T-cell (primary cell): ENCODE measurements at places on chromosomes 3 and 15.

DNA sequence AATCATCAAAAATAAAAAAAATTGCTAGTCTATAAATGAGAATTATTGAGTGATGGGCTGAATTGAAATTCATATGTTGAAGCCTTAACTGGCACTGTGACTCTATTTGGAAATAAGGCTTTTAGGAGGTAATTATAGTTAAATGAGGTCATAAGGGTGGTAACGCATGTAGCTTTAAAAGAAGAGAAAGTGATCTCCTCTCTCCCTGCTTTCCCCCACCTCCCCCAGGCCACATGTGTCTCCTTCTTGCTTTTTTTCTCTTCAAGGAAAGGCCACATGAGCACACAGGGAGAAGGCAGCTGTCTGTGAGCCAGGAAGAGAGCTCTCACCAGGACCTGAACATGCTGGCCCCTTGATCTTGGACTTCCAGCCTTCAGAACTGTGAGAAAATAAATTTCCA is 48.2 kb upstream of the ARPP19 start:
- DNase-seq = no peak

DNA sequence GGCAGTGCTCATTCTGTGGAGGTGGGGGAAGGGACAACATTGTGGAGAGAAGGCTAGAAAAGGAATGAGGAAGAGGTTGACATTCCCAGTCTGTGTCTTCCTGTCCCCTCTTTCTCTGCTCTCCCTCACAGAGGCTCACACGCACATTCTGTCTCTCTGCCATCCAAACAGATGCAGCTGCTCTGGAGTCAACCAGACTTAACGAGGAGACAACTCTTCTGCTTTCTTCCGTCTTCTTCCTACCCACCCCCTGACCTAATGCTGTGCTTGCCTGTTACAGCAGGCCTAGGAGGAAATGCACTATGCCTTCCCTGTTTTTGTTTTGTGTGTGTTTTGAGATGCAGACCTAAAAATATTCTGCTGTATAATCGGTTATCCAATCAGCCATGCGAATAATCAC is 121.9 kb downstream of the CACNA1D start:
- no peak for DNase-seq

DNA sequence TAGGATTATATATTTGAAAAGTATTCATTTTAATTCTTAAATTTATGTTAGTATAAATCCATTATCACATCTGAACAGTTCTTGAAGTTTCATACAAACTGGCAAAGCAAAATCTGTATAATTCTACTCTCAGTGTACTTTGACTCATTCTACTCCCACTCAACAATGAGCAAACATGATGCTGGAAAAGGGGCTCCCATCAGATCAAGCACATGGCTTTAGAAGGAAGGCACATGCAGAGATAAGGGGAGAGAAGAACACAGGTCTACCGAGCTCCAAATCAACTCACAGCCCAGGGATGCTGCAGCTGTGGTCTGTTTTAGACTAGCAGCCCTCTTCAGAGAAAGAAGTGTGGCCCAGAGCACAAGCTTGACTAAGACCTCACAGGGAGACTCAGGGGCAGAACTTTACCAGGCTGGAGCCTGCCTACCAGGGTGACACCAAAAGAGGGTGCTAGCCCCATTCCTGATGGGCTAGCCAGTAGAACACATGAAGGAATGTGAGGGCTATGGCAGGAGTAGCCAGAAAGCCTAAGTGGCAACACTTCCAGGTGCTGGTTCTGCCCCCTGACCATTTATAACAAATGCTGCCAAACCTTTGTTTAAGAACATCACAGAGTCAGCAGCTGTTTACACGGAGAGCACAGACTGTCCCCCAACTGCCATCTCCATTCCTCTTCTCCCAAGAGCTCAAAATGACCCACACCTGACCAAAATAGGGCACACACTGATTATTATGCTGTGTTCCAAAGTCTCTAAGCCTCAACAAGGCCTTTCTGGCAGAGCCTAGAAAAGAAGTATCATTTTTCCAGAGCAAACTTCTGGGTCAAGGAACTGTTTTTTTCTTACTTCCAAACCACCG is 19.5 kb downstream of the SEC22C start:
- no peak for DNase-seq

- no peak for DNase-seq
Measured at GRCh38 chr15:60554494-60554893, 75.6 kb upstream of the ICE2 start.

DNA sequence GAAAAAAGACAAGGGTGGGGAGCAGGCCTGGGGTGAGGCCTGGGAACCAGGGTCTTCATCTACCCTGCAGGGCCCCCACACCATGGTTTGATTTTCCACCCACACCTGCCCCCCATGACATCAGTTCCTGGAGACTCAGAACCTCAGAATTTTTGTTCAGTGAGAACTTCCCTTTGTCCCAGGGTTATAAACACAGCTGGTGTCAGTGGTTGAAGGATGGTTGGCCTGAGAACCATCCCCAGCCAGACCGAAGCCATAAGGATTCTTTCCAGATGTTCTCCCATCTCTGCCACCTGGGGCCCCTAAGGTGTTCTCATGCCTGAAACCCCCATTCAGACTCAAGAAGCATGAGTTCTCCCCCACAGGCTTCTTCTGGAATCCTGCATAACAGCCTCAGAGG is 16.6 kb downstream of the CCDC33 start:
- no peak for DNase-seq

DNA sequence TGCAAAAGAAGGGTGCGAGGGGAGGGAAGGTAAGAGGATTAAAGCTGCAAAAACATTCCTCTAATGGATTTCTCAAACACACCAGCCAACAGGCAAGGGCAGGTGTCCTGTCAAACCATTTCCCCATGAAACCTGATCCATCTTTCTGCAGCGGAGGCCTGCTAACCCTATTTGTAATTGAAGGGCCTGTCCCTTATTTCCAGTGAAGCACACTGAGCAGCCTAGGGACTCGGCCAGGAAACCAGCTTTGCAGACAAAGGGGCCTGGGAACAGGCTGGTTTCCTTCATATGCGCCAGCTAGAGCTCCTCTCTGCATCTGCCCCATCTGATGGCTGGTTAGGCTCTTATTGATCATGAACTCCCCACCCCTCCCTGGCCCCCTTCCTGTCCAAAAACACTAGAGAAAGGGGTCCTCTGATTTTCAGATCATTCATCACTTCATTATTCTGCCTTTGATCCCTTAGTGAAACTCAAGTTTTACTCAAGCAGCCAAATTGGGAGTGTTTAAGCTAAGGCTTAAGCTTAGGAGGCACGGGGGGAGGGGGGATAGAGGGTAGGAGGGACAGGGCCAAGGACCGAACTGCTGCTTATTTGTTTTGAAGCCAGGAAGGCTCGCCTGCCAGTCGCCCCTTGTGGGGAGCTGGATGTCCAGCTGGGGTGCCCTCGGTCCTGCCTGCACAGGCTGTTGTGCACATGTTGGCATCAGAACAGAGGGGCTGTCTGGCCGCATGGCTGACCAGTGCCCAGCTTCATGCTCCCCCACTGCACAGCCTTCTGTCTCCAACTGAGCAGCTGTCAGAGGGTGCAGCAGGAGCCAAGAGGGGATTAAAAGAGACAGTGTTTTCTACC is 53.1 kb downstream of the BOC start:
- no peak for DNase-seq

DNA sequence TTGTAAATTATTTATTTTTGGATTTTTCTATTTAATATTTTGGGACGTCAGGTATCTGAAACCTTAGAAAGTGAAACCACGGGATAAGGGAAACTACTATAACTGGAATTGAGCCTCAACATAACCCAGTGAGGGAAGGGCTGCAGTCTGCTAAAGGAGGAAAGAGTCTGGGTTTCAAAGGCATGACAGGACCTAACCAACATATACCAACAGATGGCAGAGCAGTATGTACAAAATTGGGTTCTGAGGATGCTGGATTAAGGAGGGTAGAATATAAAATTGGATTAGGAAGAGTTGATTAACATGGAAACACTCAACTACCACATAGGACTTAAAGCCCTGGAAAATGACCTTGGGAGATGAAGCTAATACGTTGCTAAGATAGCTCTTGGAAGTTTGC is 603.5 kb downstream of the MECOM start:
- no peak for DNase-seq

DNA sequence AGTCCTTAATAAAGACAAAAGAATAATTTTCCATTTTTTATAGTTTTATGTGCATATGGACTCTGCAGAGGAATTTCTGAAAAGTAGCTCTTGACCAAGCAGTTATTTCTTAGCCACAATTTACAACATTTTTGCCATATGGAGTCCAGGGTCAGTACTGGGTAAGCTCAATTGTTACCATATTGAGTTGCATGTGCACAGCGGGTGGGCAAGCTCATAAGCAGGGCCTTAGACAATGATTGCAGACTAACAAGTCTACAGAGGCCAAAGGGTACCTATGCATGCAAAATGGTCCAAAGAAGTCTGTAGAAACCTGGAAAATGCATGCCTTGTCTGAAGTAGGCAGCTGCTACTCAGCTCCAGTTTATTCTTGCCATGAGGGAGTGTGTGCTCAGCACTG is 19.0 kb upstream of the ARHGEF26 start:
- no peak for DNase-seq

- no peak for DNase-seq
Measured at GRCh38 chr15:40889112-40889511, 5.1 kb upstream of the VPS18 start.

GRCh38 chr3:15380980-15381890 is 46.1 kb downstream of the METTL6 start:
- DNase-seq = no peak

GRCh38 chr15:78421238-78421965 is 16.6 kb upstream of the IREB2 start:
- DNase-seq = no peak

GRCh38 chr3:48552111-48552951 is 4.3 kb downstream of the PFKFB4 start:
- no peak for DNase-seq

GRCh38 chr15:74378848-74379247 is 11.4 kb upstream of the CYP11A1 start:
- no peak for DNase-seq

- DNase-seq = no peak
Measured at GRCh38 chr3:12042638-12043037, 38.5 kb downstream of the SYN2 start.

DNA sequence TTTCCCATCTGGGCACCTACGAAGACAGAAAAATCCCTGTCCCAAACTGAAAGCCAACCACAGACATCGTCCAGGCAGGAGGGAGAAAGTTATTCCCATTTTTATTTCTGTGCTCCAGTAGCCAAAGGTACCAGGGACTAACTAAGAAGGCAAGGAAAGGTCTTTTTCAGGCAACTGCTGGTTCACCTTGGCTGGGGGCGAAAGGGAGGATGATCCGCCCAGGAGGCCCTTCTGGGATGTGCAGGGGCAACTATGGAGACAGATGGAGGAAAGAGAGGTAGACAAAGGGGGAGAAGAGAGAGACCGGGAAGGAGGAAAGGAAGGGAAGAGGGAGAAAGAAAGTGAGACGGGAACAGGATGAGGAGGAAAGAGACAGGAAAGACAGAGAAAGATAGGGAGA is 13.3 kb downstream of the WNT5A start:
- DNase-seq = no peak

GRCh38 chr15:79157631-79158592 is 67.3 kb upstream of the RASGRF1 start:
- DNase-seq = no peak

DNA sequence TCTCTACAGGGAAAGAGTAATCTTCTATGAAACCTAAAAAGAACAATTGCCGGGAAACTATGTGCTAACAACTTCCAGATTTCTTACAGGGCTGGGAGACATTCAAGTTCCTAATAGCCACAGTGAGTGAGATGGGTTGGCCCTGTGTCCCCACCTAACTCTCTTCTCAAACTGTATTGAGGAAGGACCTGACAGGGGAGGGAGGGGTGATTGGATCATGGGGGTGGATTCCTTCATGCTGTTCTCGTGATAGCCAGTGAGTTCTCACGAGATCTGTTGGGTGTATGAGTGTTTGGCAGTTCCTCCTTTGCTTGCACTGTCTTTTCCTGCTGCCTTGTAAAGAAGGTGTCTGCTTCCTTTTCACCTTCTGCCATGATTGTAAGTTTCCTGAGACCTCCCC is 958.7 kb downstream of the AGBL1 start:
- DNase-seq = no peak

- no peak for DNase-seq
Measured at GRCh38 chr3:172287937-172288477, 160.2 kb downstream of the GHSR start.

DNA sequence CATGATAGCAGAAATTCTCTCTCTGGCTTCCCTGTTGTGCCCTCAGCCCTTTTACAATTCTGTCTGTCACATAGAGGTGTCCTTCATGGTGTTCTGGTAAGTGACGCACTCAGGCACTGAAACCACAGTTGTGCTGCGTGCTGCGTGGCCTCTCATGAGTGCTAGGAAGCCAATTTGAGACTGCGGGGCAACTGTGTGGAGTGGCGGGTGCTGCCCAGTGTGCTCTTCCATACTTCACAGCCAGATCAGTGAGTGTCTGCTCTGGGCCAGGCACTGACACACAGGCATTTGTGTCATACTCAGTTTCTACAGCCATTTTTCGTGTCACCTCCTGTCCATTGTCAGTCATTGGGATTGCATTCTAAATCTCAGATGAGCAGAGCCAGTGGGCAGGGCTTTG is 133.1 kb upstream of the PLXNA1 start:
- no peak for DNase-seq

GRCh38 chr15:66021496-66022162 is 152.3 kb downstream of the RAB11A start:
- no peak for DNase-seq

DNA sequence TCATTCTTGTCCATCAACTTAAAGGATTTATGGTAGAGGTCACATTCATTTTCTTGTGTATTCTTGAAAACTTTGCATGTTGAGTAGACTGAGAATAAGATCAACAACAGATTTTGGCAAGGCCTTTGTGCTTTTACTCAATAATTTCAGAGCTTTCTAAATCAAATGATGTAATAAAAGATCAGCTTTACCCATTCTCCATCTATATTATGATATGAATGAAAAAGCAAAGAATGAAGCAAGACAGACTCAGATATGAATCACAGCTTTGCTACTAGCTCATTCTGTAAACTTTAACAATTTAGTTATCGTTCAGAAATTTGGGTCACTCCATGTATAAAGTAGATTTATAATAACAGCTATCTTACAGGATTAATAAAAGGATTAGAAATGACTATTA is 275.8 kb upstream of the ARL6 start:
- DNase-seq = no peak
